ENCODE measurements at places on chromosomes 2 and 18.

DNA sequence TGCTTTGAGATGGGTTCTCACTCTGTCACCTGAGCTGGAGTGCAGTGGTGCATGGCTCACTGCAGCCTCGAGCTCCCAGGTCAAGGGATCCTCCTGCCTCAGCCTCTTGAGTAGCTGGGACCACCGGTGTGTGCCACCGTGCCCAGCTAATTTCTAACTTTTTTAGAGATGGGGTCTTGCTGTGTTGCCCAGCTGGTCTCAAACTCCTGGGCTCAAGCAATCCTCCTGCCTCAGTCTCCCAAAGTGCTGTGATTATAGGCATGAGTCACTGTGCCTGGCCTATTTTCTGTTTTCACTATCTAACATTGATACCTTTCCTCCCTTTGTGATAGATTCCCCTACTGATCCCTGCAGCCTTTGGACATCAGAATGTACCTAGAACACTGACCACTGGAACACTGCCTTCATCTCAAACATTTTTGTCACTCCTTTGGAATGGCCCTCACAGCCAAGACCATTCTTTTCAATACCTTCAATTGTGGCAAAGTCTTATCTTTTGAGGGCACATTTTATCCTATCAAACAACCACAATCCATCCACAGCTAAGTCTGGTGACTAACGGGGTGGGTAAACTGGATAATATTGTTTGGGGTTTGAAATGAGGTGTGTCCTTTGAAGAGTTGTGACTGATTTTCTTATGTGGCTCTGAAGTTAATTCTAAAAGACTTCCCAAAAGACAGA is 43.7 kb downstream of the EPAS1 start:
- DNase-seq, result no peak

DNA sequence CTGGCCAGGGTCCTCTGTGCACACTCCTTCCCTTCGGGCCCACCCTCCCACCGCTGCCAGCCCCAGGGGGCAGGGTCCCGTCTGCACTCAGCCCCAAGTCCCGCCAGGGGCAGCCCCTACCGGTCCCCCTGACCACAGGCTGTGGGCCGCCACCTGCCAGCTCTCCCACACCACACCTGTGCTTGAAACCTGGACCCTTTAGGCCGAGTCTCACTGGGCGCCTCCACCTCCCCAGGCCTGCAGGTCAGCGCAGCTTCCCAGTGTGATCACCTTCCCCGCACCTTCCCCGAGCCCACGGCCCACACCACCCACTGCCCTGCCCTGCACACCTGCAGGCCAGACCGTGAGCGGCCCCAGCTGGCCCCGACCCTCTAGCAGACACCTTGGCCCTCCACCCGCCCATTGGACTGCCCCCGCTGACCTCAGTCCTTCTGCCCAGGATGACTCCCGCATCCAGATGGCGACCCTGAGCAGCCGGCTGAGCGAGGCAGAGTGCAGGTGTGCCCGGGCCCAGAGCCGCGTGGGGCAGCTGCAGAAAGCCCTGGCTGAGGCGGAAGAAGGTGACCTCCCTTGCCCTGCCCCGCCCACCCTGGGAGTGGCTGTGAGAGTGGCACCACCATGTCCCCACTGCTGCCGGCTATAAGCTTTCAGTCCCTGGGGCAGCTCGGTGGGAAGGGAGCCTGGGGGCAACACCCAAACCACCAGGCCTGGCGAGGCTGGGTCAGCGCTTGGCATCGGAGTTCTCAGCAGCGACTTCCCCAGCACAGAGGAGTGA is 31.3 kb upstream of the SNED1 start:
- DNase-seq, result no peak

DNA sequence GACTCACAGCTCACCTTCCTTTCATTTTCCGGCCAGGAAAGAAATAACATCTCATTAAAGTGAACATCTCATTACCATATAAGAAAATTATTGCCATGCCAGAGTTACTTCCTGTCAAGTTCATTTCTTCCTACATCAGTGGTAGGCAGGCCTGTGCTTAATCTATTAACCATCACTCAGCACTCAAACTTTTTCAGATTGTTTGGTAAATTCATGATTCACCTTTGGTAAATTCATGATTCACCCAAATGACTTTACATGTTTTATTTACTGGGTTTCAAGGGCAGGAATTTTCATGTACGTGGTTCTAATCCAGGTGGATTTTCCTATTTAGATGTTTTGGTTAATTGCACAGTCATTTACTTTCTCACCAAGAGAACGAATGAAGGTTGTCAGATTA is 116.5 kb downstream of the CSRNP3 start:
- DNase-seq, result no peak

- DNase-seq, result no peak
Observed at GRCh38 chr2:96927405-96928171, 57.7 kb upstream of the SEMA4C start.

DNA sequence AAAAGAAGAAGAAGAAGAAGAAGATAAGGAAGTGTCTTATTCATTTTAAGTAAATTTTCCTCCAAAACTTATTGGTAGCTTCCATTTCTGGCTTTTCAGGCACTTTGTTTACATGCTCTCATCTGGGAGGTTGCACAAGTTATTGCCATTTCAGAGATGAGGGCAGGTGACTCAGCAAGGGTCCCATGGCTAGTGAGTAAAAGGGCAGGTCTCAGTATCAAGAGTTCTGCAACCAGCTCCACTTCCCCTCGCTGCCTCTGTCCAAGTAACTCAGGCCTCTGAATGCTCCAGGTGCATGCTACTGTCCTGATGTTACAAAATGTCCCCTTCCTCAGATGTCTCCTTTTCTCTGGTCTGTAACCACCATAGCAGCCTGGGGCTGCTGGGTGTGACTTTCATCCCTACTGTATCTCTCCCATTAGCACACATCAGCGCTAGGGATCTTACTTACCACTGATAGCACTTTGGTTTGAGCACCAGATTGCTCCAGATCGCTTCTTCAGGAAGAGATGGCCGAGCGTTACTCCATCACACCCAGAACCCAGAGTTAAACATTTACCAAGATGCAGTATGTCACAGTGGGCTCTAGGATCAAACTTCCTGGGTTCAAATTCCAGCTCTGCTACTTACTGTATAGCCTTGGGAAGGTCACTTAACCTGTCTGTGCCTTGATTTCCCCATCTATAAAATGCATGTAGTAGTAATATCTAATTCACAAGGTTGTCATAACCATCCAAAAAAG is 57.4 kb upstream of the LAPTM4A start:
- no peak for DNase-seq

DNA sequence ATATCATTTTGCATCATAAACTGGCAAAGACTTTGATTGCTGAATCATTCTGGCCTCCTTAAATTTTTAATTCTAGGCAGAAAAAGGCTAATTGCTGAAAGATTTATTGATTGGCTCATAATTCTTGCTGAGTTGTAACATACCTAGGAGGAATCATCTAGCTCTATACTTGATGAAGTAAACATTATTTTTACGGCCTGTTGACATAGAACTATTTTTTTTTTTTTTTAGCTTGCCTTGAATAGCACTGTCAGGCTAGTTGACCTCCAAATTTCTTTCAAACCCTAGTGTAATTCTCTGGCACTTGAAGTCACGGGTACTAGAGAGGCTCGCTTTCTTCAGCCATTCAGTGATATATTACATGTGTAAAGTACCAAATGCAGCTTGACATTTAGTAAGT is 2.8 kb downstream of the SERPINB12 start:
- no peak for DNase-seq

- DNase-seq, result no peak
Observed at GRCh38 chr2:86350751-86351150, 13.3 kb upstream of the REEP1 start.

DNA sequence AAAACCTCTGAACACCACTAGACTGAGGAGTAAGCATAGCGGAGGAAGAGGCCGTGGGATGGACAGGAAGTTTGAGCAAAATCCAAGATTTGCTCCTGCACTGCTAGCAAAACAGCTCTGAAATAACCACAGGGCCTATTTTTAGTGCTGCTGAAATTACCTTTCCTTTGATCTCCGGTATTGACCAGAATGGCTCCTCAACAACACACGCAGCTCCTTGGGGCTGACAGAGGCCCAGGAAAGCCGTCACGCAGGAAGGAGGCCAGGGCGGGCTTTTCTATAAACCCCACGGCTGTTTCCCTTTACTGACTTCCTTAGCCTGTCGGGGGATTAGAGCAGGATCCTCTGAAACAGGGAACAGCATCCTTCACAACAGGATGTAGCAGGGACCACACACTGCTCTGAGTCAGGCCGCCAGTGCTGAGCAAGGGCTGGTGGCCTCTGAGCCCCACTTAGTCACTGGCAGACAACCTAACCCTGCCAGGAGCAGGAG is 80.8 kb upstream of the LCLAT1 start:
- DNase-seq, result no peak

DNA sequence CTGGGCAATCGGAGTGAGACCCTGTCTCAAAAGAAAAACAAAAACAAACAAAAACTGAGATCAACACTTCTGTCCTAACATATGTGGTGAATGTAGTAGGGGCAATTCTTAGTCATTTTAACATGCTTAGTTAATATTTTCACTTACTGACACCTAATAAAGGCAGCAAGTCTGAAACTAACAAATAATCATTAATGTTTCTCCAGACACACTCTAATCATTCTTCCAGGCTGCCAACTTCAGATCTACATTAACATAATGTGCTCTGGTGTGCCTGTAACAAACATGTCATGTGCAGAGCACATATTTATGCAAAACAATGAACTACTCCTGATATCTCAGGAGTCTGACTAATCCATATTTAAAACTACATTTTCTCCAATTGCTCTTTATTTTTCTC is 6.0 kb downstream of the KRCC1 start:
- DNase-seq, result no peak

GRCh38 chr2:237438080-237438940 is 24.3 kb upstream of the COL6A3 start:
- DNase-seq, result no peak

DNA sequence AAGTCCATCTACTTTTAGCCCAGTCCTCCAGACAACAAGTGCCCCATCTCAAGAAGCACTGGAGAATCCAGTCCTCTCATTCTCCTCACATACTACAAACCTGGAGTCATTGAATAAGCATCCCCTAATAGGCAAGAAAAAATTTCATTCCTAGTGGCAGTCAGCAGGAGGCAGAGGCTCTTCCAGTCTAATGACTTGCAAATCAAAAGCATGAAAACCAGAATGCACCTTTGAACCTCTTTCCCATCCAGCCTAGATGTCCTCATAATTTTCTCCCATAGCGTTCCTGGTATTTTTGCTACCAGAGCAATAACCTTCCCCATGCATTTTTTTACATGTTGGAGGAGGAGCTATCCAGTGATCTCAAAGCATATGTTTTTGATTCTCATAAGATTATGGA is 252.6 kb downstream of the TTC32 start:
- no peak for DNase-seq
